ENCODE measurements at places on chromosomes 7 and 10. TPM values are rescaled to one million over a fixed set of nuclear protein-coding genes. Genes with fewer than 3 reads are reported as not detected.
A peak's percentile ranks its signal among the peaks of the same experiment; 100 is the strongest.

GRCh38 chr7:41199136-41199535 is 503.8 kb downstream of the INHBA start:
- H3K27ac ChIP-seq = no peak overlapping the region
- H3K4me3 ChIP-seq = no peak overlapping the region
- H3K36me3 ChIP-seq = no peaks in the 10 kb centered on the region

DNA sequence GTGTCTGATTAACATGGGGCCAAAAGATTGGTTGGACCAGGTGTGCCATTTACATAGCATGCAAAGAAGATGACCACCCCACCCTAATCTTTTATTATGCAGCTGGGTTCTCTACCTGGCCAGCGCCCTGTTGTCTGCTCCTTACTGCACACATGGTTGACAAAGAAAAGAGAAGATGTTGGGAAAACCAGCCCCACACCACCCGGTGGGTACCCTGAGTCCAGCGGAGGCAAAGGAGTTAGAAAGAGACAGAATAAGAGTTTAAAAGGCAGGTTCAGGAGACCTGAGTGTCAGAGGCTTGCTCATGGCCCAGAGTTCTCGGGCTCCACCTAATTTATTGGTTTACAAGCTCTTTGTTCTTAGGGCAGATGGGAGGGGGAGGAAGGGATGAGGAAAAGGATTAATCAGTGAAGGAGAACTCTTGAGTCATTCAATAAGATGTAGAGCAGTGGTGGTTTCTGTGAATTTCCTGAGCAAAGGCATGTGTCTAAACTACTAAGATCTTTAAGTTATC is 24.1 kb upstream of the ABCA13 start:
- no peak overlapping the region for H3K4me3 ChIP-seq
- no peaks in the 10 kb centered on the region for H3K36me3 ChIP-seq
- no peaks in the 10 kb centered on the region for H3K4me1 ChIP-seq
- DNase-seq = no peak

GRCh38 chr10:511849-512191 is 177.6 kb downstream of the DIP2C start:
- H3K27me3 ChIP-seq = no peaks in the 10 kb centered on the region
- H3K27ac ChIP-seq = peak overlapping the region; percentile 32
- H3K4me1 ChIP-seq = peaks cover 13% of the 10 kb centered on the region

GRCh38 chr7:31873816-31874597 is 187.0 kb downstream of the PPP1R17 start:
- H3K4me1 ChIP-seq = peaks cover 39% of the 10 kb centered on the region
- no peak overlapping the region for H3K4me3 ChIP-seq
- peak overlapping the region; percentile 46 for H3K27ac ChIP-seq
- DNase-seq = no peak

CTAGE6 gene
- total RNA-seq = not detected

DNA sequence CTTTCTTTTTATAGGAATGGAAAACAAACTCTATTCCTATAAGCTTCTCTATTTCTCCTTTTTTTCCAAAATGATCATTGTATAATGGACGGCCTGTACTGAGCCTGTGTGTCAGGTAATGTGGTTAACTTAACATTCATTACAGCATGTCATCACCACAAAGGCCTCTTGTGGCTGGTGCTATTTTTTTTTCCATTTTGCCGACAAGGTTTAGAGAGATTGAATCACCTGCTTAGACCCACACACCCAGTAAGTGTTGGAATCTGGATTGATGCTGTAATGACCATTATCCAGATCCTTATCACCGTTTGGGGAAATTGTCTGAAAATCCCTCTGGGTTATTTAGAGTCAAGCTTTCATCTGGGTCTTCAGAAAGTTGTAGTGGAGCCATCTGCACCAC is 18.5 kb downstream of the AKR1B15 start:
- H3K36me3 ChIP-seq = no peaks in the 10 kb centered on the region
- H3K27ac ChIP-seq = no peak overlapping the region
- H3K4me3 ChIP-seq = no peak overlapping the region
- no peaks in the 10 kb centered on the region for H3K27me3 ChIP-seq
- no peak for DNase-seq

GRCh38 chr10:11724938-11725776 is 17.0 kb upstream of the ECHDC3 start:
- no peak overlapping the region for H3K27ac ChIP-seq
- no peak for DNase-seq
- no peaks in the 10 kb centered on the region for H3K36me3 ChIP-seq
- H3K4me1 ChIP-seq = no peaks in the 10 kb centered on the region

- no peak overlapping the region for H3K27ac ChIP-seq
- no peaks in the 10 kb centered on the region for H3K36me3 ChIP-seq
- no peak overlapping the region for H3K4me3 ChIP-seq
- DNase-seq = no peak
- H3K4me1 ChIP-seq = peaks cover 17% of the 10 kb centered on the region
Observed at GRCh38 chr7:107641676-107642075, 19.0 kb upstream of the SLC26A4 start.

ARHGEF35 gene
- total RNA-seq = 0.40 TPM

DNA sequence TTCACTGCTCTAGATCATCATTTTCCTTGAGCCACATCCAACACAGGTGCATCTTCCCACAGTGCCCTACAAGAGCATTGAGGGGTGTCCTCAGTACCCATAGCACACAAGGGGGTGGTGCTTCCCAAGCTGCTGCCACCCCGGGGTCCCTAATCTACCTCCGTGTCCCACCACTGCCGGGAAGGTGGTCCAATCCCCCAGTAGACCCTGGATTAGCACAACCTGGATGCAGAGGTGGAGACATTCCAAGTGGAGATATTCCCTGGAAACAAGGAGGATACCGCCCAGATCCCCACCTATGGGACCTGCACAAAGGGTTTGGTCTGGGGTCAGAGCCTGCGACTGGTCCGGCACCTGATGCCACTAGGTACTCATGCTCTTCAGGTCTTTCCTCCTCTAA is 284.8 kb upstream of the PPP2R2D start:
- no peaks in the 10 kb centered on the region for H3K4me1 ChIP-seq
- H3K36me3 ChIP-seq = no peaks in the 10 kb centered on the region
- no peak for DNase-seq
- no peak overlapping the region for H3K4me3 ChIP-seq
- peaks cover 25% of the 10 kb centered on the region for H3K27me3 ChIP-seq
- no peak overlapping the region for H3K27ac ChIP-seq

DNA sequence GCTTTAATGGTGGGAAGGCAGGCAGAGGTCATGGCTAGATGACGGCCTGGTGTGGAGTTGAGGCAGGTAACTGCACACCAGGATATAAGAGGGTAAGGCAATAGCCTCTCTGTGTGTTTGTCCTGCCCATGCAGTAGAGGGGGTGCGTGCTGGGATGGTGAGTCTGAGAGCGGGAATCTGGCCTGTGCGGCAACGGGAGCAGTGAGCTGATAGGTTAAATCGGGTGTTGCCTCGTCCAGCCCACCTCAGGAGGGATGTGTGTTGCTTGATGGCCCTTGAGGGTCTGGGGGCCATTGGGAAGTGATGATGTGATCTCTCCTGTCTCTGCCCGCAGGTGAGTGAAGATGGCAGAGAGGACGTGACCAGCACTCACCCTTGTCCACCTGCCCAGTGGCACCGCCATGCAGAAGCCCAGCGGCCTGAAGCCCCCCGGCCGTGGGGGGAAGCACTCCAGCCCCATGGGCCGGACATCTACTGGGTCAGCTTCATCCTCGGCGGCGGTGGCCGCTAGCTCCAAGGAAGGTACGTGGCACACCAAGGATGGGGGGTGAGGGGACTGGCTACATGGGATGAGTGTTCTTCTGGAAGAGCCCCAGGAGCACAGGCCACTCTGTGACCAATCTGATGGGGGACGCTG is 28.1 kb downstream of the CLIP2 start:
- peaks cover 16% of the 10 kb centered on the region for H3K36me3 ChIP-seq
- H3K4me3 ChIP-seq = no peak overlapping the region
- H3K27ac ChIP-seq = no peak overlapping the region

AVL9 gene
- total RNA-seq = 11.1 TPM

PLAC9 gene
- 27.9 TPM for total RNA-seq

NUTM2E gene
- not detected for total RNA-seq

GRCh38 chr10:103724771-103725170 is 130.6 kb downstream of the SH3PXD2A start:
- H3K27ac ChIP-seq = no peak overlapping the region
- DNase-seq = no peak
- no peaks in the 10 kb centered on the region for H3K4me1 ChIP-seq
- H3K36me3 ChIP-seq = no peaks in the 10 kb centered on the region
- H3K4me3 ChIP-seq = no peak overlapping the region

- no peaks in the 10 kb centered on the region for H3K27me3 ChIP-seq
- no peak overlapping the region for H3K27ac ChIP-seq
- H3K4me1 ChIP-seq = peaks cover 17% of the 10 kb centered on the region
- H3K4me3 ChIP-seq = no peak overlapping the region
- H3K36me3 ChIP-seq = no peaks in the 10 kb centered on the region
Observed at GRCh38 chr7:90605055-90605454, 8.9 kb downstream of the CDK14 start.

DNA sequence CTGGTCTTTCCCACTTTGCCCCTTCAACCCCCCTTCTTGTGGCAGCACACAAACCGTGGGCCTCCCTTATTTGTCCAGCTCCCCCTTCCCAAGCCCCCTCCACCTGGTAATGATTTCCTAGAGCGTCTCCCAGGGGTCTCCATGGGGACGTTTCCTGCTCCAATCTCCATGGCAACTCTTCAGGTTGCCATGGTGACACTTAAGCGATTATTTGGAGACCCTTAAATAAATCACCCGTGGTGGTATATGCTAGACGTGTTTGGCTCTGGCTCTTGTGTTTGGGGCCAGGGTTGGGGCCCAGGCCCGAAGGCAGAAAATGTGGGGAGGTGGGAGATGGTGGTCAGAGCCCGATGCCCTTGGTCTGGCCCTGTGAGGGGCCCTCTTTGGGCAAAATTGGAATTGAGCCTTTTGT is 41.1 kb upstream of the DLG5 start:
- no peak for DNase-seq
- H3K27ac ChIP-seq = no peak overlapping the region
- H3K4me3 ChIP-seq = no peak overlapping the region
- H3K4me1 ChIP-seq = peaks cover 24% of the 10 kb centered on the region
- H3K27me3 ChIP-seq = no peaks in the 10 kb centered on the region

IRF5 gene
- total RNA-seq = 4.5 TPM

GRCh38 chr7:15848362-15848761 is 161.9 kb upstream of the MEOX2 start:
- no peaks in the 10 kb centered on the region for H3K36me3 ChIP-seq
- H3K27ac ChIP-seq = no peak overlapping the region
- H3K27me3 ChIP-seq = no peaks in the 10 kb centered on the region
- H3K4me3 ChIP-seq = no peak overlapping the region
- DNase-seq = no peak

SLIT1 gene
- total RNA-seq = 0.05 TPM

GTPBP4 gene
- total RNA-seq = 27.1 TPM

DNA sequence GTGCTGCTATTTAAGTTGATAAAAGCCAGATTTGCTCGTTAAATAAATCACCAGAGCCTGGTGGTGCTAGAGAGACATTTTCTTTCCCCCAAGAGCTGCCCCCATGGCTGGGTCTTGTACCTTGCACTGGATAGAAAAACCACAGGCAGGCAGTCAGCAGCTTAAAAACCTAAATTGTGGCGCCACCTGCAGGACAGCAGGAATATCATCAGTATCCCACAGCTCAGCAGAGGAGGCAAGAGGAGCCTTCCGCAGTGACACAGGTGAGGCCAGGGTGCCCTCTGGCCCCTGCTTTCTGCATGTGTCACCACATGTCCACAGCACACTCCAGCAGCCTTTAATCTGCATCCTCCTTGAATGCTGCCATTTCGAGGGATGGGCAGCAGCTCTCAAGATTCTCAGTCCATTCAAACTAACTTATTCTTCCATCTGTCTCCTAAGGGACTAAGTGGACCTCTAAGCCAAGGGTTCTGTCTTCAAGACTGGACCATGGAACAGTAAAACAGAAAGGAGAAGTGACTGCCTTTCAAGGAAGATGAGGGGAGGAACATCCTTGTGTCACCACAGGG is 4.5 kb upstream of the PLXNA4 start:
- H3K27me3 ChIP-seq = no peaks in the 10 kb centered on the region
- H3K36me3 ChIP-seq = no peaks in the 10 kb centered on the region
- no peak overlapping the region for H3K27ac ChIP-seq
- DNase-seq = peak; percentile 81
- no peak overlapping the region for H3K4me3 ChIP-seq

GDF2 gene
- not detected for total RNA-seq

FAM237B gene
- not detected for total RNA-seq

DDC gene
- total RNA-seq = not detected

GRCh38 chr7:144027070-144027469 is 21.7 kb upstream of the OR2A5 start:
- H3K4me3 ChIP-seq = no peak overlapping the region
- no peaks in the 10 kb centered on the region for H3K36me3 ChIP-seq
- DNase-seq = no peak
- no peaks in the 10 kb centered on the region for H3K4me1 ChIP-seq

CLDN4 gene
- total RNA-seq = not detected

DNA sequence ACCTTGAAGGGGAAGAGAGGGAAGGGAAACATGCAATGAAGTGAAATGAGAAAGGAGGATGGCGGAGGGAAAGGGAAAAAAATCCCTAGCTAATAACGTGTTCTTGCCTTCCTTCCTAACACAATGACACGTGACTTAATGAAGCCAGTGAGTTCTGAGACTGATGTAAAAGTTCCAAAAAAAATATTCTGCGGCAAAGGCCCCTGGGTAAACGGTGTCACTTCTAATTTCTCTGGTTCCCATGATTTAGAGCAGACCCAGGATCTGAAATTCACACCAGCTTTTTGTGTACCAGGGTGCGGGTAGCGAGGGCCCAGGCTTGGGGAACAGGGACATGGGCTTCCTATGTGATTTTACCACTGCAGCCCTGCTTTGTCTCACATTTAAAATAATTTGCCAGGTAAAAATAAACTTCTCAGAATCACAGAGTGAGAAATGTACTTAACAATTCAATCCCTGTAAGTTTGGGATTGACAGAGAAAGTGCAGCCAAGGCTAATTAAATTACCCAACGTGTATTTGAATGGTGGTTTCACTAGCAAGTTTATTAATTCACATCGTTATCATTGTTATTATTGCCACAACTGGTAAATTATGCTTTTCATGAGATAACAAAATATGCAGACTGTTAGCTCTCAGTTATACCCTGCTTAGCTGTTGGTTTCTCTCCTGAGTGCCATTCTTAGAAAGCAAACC is 182.4 kb downstream of the SEM1 start:
- no peak overlapping the region for H3K27ac ChIP-seq
- no peaks in the 10 kb centered on the region for H3K27me3 ChIP-seq
- no peak for DNase-seq
- H3K4me3 ChIP-seq = no peak overlapping the region
- H3K36me3 ChIP-seq = no peaks in the 10 kb centered on the region
- no peaks in the 10 kb centered on the region for H3K4me1 ChIP-seq

All from heart right ventricle (tissue), 16 donors.